Smooth muscle cell of the pulmonary artery (primary cell): ENCODE measurements at places on chromosomes 6 and 20. TPM values are rescaled to one million over a fixed set of nuclear protein-coding genes. Genes with fewer than 3 reads are reported as not detected.

The DLK2 gene
- total RNA-seq, result 0.20 and 0.86 TPM in 2 replicates

The GSTA1 gene
- total RNA-seq, result 0.26 TPM in 1 of 2 replicates, not detected in the other

The HDAC2 gene
- 86.7 and 113 TPM in 2 replicates for total RNA-seq

The TFAP2D gene
- total RNA-seq, result 0.46 TPM in 1 of 2 replicates, not detected in the other

The TFAP2B gene
- 0.13 and 2.8 TPM in 2 replicates for total RNA-seq

The PPP1R16B gene
- 0.13 TPM in 2 replicates for total RNA-seq

The GTF2H4 gene
- 14.7 and 17.1 TPM in 2 replicates for total RNA-seq

The NHLRC1 gene
- 2.6 and 2.9 TPM in 2 replicates for total RNA-seq

The TGM3 gene
- not detected in 2 replicates for total RNA-seq

The SPATS1 gene
- total RNA-seq, result not detected in 2 replicates

The FAXC gene
- 0.26 and 0.59 TPM in 2 replicates for total RNA-seq

The MYBL2 gene
- total RNA-seq, result 1.3 and 2.4 TPM in 2 replicates

The SLC16A10 gene
- not detected in 2 replicates for total RNA-seq

The GTSF1L gene
- not detected in 2 replicates for total RNA-seq

The BTN1A1 gene
- total RNA-seq, result not detected in 2 replicates

The HUS1B gene
- 1.2 and 1.3 TPM in 2 replicates for total RNA-seq

The FILIP1 gene
- 0.33 and 0.91 TPM in 2 replicates for total RNA-seq

The CUTA gene
- 102 and 104 TPM in 2 replicates for total RNA-seq

The WFDC2 gene
- total RNA-seq, result not detected in 2 replicates

The POU5F1 gene
- 0.66 and 1.3 TPM in 2 replicates for total RNA-seq

The AVP gene
- total RNA-seq, result not detected in 2 replicates

The SYNDIG1 gene
- 0.56 and 1.4 TPM in 2 replicates for total RNA-seq

The SLC22A2 gene
- total RNA-seq, result 0.07 and 1.7 TPM in 2 replicates

The TMEM200A gene
- 134 and 167 TPM in 2 replicates for total RNA-seq

The TMEM244 gene
- not detected in 2 replicates for total RNA-seq

The OR2H1 gene
- total RNA-seq, result not detected in 2 replicates

The KCNK16 gene
- not detected in 2 replicates for total RNA-seq

The SLA2 gene
- 0.03 TPM in 1 of 2 replicates, not detected in the other for total RNA-seq

The SLC17A4 gene
- not detected in 2 replicates for total RNA-seq

The LINC00237 gene
- total RNA-seq, result not detected in 2 replicates

The PRELID3B gene
- 66.5 and 71.0 TPM in 2 replicates for total RNA-seq
